Urothelium cell line (cell line): ENCODE measurements at places on chromosomes 3 and 15.
A peak's percentile ranks its signal among the peaks of the same experiment; 100 is the strongest.

GRCh38 chr15:66830358-66830757 lies 128.3 kb downstream of the SMAD6 start:
- DNase-seq = peak; percentile 49

- DNase-seq = peak; percentile 37
Observed at GRCh38 chr3:195001961-195002861, 268.7 kb downstream of the XXYLT1 start.

GRCh38 chr3:127736801-127737539 lies 64.2 kb downstream of the ABTB1 start:
- DNase-seq = no peak

DNA sequence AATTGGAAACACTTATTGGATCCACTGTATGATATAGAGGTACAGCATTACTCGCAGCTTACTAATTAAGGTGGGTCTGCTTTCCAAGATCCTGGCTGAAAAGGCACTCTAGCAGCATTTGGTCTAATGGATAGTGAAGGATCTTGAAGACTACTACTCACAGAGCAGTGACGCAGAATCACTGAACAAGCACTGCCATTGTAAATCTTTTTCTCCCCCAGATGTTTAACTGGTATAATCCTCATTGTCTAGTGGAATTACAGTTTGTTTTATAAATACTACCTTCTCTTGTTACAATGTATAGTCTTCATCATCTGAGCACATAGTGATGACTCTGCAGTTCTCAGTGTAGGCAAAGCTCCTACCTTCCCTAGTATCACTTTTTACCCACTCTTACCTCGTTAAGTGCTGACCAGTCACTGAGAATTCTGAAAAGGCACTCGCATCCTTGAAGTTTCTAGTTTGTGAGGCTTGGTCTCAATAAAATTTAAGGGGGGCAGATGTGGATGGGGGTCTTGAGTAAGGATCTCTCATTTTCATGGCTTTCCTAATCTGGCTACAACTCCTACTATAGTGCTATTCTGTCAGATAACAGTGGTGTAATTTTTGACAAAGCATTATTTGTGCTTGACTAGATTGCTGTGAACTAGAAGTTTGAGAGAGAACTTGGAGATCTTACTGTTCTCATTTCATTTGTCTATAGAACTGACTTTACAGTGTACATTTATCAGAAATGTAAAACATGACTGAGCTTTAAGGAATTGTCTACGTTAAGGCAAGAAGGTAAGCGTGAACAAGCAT lies 23.2 kb downstream of the MAPK6 start:
- DNase-seq = no peak

GRCh38 chr3:101868534-101869464 lies 19.5 kb downstream of the NFKBIZ start:
- no peak for DNase-seq

GRCh38 chr3:153633407-153633806 lies 471.4 kb downstream of the RAP2B start:
- no peak for DNase-seq

DNA sequence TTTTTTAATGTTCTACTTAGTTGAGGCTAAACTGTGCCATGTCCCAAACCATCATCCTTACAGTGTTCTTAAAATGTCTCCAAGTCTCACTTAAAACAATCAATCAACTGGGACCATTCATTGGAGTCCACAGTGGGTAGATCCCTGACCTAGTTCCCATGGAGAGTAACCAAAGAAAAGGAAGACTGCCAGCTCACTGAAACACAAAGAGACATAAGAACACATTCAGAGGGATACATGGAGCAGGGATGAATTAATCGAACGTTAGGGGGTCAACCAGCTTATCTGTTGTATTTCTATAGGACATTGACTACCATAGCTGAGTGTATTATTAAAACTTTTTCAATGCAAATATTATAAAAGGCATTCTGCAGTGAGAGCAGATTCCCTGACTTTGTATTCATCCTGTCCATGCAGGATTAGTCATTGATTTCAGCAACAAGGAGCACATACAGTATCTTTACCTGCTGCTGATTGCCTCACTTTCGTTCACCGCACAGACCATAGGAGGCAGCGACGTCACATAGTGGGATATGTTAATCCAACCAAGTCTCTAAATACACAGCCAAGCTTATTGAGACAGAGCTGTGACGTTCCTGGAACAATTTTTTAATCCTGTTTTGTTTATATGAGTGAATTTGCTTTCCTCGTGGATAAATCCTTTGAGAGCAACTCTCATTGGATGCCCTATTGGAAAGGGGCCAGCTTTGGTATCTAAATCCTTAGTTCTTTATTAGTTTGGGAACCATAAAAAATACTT lies 364.9 kb upstream of the RBMS3 start:
- DNase-seq = peak; percentile 29

DNA sequence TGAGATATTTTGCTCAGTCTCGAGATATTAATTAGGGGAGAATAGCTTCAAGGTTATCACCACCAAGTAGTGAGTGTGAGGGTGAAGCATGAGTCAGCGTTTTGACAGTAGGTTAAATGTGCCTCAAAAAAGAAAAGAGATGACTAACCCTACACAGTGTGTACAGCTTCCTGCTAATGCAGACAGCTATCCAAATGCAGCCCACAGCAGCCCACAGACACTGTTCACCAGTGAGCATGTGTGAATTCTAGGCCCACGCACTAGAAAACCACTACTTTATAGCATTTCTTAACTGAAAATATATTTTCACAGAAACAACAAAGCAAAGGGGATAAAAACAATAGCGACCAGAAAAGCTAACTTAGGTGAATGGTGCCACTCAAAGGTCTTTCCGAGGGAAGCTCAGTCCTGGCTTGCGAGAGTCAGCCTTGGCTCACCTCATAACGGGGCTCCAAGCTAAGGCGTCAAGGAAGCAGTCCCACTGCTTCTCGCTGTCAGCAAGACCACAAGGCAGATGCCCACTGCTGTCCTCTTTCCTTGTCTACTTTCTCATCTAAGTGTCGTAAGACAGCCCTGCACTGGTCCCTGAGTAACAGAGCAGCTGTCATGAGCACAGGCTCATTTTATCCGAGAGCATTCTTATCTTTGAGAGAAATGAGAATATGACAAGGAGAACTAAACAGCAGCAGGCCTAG lies 47.6 kb downstream of the TXNRD3 start:
- peak; percentile 72 for DNase-seq

DNA sequence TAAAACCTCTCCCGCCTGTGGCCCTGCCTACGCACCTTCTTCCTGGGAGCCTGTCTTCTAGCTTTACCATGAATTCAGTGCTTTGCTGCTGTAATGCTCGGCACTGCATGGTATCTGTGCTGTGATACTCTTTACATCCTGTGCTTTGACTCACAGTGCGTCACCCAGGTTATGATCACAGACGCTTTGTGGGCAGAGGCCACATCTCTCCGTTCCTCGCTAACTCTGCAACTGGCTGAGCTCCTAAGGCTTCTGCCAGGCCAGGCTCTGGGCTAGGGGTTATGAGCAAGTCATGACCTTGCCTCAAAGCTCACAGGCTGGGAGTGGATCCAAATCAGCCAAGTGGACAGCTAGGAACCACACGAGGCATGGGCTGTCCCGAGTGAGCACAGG lies 23.2 kb downstream of the SPTBN5 start:
- DNase-seq = no peak

- no peak for DNase-seq
Observed at GRCh38 chr3:161043336-161044035, 61.7 kb downstream of the B3GALNT1 start.

DNA sequence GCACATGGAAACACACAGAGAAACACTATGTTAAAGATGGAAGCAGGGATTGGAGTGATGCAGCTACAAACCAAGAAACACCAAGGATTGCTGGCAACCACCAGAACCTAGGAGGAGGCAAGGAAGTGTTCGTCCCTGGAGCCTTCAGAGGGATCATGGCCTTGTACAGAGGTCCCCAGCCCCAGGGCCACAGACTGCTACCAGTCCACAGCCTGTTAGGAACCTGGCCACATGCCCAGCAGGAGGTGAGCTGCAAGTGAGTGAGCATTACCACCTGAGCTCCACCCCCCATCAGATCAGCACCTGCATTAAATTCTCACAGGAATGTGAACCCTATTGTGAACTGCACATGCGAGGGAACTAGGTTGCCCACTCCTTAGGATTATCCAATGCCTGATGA lies 505.7 kb upstream of the MDFIC2 start:
- no peak for DNase-seq

DNA sequence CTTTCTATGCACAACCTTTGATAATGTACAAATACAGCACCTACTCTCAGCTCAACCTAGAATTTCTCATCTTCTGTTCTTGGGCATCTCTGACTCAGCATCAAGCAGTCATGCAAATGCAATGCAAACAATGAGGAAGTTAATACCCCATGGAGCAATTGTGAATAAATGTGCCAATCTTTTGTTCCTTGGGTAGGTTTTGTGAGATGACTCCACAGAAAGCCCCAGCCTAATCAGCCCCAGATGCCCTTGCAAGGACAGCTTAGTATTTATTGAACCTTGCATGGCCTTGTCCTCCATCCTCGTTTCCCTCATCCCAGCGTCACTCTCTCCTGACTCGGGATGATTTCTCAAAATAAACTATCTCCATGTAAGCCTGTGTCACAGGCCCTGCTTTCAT lies 494.7 kb upstream of the NECTIN3 start:
- DNase-seq = peak; percentile 54

DNA sequence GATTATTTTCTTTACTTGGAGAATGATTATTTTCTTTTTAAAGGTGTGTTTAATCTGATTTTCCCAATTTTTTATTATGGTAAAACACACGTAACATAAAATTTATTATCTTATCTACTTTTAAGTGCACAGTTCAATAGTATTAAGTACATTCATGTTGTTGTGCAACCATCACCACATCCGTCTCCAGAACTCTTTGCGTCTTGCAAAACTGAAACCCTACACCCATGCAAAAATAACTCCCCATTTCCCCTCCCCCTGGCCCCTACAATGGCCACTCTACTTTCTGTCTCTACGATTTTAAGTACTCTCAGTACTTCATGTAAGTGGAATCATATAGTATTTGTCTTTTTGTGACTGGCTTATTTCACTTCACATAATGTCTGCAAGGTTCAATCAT lies 230.7 kb downstream of the SATB1 start:
- no peak for DNase-seq

DNA sequence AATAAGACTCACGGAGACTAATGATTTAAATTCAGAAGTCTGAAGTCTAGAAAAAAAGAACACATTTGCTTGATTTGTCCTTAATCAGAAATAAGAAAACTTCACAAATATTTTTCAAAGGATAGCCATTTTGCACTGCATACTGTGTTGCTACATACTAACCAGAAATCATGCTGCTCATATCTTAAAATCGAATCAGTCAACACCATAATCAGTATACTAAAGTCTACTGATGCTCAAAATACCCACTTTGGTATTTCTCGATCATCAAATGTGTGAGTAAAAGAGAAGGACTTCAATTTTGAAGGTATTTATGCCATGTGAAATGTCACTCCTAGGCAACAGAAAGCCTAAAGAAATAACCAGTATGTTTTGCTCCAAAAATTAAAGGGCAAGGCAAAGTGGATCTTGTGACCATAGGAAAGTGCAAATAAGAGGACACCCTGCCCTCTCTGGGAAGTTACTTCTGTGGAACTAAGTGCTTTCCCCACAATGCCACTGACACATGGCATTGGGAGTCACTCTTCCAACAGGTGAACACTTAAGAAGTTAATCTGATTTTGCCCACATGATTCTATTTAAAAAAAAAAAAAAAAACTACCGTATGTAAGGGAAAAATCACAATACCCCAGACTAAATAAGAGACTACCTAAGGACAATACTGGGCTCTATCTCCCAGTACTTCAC lies 2.7 kb downstream of the LRIG1 start:
- DNase-seq = no peak

DNA sequence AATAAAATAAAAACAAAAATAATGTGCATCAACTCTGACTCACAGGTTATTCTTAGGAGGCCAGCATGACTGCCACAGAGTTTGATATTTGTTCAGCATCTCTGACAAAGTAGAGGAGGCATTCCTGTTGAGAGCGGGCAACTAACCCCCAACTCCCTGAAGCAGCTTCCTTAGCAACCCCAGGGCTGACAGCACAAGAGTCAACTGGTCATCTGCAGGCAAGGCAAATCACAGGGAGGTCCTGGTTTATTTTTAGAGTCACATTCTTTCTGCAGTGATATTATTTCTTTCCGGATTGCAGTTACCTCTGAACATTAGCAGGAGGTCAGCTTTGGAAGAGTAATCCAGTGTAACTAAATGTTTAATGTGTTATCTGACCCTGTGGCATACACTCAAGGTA lies 273.0 kb downstream of the PLCL2 start:
- no peak for DNase-seq

GRCh38 chr15:64430000-64430735 lies 30.2 kb upstream of the ZNF609 start:
- no peak for DNase-seq

- DNase-seq = no peak
Observed at GRCh38 chr3:127731546-127732289, 59.0 kb downstream of the ABTB1 start.

DNA sequence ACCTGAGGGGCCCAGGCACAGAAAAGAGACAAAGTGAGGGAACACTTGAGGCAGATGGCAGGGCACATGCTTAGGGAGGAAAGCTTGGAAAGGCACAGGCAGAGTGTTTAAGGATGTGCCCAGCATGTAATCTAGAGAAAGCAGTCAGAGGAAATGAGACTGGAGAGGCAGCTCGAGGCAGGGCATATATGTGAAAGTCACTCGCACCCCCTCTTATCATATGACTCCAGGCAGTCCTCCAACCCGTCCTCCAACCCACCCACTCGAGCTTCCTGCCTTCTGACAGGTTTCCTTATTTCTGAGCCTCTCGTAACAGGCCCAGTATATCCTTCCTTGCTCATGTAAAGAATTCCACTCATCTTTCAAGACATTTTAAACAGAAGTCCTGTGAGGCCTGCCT lies 294.0 kb downstream of the SOX2 start:
- DNase-seq = no peak

DNA sequence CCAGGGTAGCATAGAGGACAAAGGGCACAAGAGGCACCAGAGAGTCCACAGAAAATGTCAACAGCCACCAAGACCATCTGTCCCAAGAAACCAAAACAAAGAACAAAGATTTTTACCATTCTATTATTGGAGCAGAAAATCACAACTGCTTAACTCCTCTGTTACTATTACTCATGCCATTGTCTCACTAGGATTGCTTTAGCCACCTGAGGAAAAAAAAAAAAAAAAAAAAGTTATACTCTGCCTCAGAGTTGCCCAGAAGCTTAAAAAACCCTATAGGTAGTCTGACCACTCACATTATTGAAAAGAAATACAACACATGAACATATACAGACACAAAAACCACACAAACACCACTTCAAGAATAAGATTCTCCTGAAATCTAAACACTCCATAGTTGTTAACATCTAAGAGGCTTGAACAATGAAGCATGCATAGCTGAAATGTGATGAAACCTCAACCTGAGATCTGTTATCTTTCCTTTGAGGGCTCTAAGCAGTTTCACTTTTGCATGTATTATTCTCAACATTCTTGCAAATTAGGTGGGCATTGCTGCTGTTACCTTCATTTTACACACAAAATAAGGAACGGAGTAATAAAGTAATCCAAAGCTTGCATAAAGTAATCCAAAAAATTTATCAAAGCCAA lies 85.4 kb downstream of the IGSF11 start:
- no peak for DNase-seq

DNA sequence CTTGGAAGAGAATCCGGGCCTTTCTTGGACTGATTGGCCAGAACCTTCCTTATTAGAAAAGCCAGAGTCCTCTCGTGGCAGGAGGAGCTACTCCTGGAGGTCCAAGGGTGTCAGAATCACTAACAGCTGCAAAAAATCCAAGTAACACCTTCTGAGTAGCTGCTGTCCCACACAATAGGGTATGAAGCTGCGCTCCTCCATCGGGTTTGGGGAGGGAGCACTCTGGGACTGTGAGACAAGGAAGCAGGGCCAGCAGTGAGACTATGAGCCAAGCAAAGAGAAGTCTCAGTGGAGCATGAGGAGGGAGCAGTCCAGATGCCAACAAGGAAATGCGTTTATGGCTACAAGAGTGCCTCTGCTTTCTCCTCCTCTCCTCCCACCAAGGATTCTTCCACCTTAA lies 21.7 kb downstream of the SEMA3G start:
- no peak for DNase-seq
